Fibroblast of mammary gland (primary cell): ENCODE measurements at places on chromosomes 3 and 15.

DNA sequence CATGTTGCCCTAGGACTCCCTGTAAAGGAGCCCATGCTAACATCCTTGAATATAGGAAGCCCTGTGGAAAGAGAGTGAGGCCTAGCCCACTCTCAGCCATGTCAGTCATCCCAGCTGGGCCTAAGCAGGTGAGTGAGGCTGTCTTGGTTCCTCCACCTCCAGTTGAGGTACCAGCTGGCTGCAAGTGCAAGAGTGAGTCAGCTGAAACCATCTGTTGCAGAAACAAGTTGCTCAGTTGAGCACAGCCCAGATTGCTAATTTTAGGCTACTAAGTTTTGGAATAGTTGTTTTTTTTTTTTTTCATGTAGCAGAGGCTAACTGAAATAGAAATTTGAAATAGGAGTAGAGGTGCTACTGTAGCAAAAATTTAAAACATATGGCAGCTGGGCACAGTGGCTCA lies 43.7 kb upstream of the ADPGK start:
- peak; percentile 11 for DNase-seq

DNA sequence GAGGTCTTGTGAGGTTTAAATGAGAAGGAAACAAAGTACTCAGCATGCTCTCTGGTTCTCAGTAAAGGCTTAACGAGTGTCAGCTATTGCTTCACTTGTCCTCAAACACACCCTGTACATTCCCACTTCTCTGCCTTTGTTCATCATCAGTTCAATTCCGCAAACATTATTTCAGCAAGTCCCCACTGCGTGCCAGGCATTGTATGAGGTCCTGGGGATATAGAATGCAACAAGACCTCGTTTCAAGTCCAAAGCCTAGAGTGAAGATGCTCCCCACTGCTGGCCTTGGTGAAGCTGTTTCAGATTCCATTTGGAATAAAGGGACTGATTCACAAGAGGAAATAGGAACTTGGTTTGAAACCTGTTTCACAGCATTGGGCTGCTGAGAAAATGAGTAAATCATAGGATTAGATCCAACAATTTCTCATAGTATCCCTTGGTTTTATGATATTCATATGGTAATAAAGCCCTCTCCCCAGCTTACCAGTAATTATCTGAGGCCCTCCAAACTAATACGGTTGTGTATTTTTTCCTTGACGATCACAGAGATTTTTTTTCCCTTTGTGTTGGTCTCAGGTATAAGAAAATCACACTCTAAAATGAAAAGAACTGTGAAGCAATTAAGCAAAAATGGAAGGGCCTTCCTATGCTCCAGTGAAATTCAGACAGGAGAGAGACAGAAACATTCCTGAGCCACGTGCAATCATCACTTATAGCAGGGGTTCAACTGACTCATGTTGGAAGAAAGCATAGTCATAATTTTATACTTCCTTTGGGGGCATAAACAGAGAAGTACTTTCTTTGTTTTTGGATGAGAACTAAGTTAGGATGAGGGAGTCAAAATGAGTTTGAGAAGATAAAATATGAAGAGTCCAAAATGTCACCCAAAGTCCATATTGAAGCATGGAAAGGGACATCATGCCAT lies 258.6 kb downstream of the RORA start:
- peak; percentile 38 for DNase-seq

- DNase-seq: peak; percentile 25
These were observed 117.3 kb downstream of the ETFA start for GRCh38 chr15:76193934-76194333.

GRCh38 chr3:140956058-140956835 lies 14.6 kb downstream of the SLC25A36 start:
- no peak for DNase-seq

GRCh38 chr3:126540951-126541627 lies 17.1 kb downstream of the CHST13 start:
- DNase-seq: no peak

GRCh38 chr15:53658255-53658654 lies 101.2 kb downstream of the WDR72 start:
- no peak for DNase-seq

DNA sequence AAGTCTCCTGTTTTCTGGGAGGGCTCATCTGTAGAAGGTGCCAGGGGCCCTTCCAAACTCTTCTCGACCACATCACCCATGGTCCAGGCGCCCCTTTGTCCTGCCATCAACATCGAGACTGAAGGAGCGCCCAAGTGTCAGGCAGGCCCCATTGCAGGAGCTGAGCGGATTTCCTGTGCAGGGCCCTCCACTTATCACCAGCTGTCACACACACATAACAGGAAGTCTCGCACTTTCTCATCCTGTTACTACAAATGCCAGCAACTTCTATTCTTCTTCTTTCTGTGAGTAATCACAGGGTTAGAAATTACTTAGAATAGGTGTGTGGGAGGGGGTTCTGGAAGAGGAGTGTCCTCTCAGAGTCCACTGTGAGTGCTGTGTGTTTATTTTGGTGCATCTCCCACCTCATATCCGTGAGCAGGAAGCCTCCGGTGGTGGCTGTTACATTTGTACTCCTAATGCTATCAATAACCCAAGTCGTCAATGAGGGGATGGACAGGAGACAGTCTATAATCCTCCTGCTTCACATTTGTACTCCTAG lies at the start of gene KLHL6:
Gene KLHL6, minus strand, starts transcription at position 166 of the 541 bp plus-strand sequence. Its CDS starts 53 bp downstream, at position 113.
- DNase-seq: no peak

DNA sequence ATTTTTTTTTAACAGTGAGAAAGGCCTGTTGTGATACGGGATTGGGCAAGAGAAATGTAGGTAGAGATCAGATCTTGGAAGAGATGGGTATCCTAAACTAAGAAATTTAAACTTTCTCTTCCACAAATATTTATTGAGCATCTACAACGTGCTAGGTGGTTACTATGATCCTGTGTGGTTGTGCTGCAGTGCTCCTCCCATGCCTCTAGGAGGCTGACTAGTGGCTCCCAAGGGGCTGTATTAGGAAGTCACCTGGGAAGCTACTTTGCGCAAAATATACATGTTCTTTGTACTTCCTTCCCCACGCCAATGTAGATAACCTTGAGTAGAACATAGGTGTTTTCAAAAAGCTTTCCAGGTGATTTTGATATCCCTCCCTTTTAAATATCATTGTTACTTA lies 27.2 kb downstream of the USP3 start:
- no peak for DNase-seq
